ENCODE measurements at places on chromosomes 16 and 17.

DNA sequence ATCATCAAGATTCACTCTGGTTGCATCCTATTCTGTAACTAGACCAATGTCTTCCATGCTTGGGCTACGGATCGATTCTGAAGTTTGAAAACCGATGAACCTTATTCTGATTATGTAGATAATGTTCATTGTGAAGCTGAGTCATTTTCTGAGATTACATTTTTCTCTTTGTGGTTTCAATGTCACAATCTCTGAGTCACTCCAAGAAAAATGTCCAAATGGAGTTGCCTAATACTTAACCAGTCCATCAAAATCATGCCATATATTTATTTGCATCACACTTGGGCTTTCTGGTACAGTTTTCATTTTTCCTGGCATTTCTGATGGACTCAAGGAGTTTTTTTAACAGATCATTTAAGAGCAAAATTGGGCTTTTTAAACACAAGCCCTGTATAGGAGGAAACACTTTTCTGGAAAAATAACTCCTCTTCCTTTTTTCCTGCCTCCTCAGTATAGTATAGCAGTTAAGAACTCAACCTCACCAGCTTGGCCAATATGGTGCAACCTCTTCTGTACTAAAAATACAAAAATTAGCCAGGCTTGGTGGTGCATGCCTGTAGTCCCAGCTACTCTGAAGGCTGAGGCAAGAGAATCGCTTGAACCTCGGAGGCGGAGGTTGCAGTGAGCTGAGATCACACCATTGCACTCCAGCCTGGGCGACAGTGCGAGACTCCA, 17.5 kb downstream of the CACNG3 start:
- peak; percentile 35 for DNase-seq

DNA sequence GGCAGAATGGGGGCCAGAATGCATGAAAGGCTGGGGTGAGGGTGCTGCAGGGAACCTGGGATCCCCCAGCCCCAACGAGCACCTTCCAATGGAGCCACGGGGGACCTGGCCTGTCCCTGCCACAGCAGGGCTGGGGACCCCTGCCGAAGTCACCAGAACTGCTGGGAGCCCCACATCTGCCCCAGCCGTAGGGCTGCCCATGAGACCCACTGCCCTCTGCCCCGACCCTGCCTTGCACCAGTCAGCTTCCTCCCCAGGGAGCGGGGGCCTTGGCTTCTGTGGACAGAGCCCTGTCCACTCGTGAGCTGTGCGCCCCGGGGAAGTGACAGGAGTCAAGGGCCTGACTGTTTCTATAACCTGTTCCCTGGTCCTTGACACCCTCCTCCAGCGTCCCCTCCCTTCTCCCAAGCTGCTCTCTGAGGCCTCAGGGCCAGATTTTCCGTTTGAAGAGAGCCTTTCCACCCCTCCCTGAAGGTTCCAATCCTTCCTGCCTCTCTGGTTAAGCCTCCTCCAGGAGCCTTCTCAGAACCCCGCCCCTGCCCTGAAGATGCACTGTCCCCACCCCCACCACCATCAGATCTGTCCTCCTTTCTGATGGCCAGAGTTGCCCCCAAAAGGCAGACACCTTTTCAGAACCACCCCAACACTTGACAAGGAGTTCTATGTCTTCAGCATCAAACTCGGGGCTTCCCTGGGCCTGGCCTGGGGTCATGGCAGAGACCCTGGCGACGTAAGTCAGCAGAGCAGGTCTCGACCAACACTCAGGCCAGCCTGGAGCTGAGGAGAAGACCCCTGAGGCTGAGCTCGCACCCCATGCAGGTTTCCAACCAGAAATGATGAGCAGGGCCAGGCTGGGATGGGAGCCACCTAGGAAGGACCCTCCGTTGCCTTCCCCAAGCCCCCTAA, 10.7 kb upstream of the PRR29 start:
- no peak for DNase-seq

- no peak for DNase-seq
Observed at GRCh38 chr17:79399610-79400144, 211.2 kb downstream of the RBFOX3 start.

DNA sequence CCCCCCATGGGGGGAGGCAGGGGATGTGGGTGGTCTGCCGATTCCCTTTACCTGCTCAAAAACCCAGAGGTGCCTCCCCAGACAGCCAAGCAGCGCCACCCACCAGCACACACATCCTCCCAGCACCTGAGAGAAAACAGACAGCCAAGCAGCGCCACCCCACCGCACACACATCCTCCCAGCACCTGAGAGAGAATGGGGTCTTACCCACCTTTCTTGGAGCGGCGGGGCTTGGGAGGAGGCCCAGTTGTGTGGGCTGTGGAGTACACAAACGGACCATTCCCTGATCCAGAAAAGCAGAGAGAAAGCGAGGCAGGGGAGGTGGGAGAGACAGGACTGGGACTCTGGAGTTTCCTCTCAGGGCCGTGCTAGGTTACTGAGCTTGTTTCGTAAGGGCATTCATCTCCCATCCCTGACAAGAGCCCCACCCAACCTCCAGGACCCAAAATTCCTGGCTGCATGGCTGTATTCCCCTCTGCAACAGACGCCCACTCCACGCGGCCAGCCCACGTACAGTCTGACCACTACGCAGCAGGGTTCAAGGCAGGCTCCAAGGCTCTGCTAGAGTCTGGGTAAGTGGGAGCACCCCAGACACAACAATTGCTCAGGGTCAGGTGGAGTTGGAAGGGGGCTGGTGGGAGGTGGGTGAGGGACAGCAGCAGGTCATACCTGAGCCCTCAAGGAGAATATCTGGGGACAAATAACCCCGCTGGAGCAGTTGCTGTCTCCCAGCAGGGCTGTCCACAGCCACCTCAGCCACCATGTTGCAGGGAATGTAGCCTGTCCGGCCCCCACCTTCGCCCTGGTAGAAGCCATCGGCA, 22.3 kb downstream of the TSPOAP1 start:
- no peak for DNase-seq

GRCh38 chr16:52051414-52052172, 495.4 kb downstream of the TOX3 start:
- no peak for DNase-seq

- no peak for DNase-seq
Observed at GRCh38 chr16:55142405-55142804, 181.6 kb upstream of the IRX6 start.

Data from bronchial epithelial cell (primary cell).